ENCODE measurements at places on chromosomes 2 and 18.

- no peak for DNase-seq
These were observed 59.0 kb upstream of the OTX1 start for GRCh38 chr2:62991605-62992004.

- DNase-seq = no peak
These were observed 95.8 kb upstream of the RGPD4 start for GRCh38 chr2:107730898-107731297.

- no peak for DNase-seq
These were observed 670.2 kb upstream of the ZEB2 start for GRCh38 chr2:145190031-145190703.

DNA sequence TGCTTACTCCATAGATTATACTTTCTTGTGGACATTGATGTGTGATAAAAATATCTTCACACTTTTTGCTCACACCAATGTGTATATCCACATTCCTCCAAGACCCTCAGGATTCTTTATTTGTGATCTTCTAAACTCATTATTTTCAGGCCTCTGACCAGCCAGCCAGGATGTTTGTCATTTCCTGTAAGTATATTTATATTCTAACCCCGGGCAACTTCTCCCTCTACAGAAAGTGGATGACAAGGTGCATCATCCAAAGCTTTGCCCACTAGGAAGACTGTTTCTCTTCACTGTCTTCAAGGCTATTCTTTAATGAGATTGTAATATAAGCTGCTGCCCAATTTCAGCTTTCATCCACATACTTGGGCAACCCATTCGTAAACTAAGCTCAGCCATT, 3.6 kb upstream of the CWC22 start:
- no peak for DNase-seq

DNA sequence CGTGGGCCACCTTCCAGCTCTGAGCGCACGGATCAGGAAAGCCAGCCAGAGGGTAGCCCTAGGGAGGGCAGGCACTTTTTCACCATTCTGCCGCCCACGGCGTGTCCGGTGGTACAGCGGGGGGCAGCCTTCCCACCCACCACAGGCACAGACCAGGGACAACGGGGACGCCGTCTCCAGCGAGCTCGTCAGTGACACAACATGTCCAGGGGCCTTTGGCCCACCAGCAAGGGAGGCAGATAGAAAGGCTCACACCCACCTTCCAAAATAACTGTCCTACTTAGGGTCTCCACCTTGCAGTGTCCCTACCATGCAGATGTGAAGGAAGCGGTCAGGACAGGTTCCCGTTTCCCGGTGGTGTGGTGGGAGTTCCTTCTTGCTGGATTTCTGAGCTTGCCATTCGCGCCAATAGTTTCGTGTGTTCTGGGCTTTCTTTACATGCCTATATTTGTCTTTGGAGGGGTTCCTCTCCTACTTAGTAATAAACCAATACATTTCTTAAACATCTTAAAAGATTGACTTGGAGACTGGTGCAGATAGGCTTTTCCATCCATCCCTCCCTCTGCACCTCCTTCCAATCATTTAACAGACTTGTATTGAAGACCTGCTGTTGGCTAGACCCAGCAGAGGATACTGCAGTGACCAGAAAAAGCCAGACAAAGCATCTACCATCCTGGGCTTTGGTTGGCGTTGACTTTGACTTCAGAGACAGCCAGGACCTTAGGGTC, 872 bp downstream of the ASB1 start:
- no peak for DNase-seq

DNA sequence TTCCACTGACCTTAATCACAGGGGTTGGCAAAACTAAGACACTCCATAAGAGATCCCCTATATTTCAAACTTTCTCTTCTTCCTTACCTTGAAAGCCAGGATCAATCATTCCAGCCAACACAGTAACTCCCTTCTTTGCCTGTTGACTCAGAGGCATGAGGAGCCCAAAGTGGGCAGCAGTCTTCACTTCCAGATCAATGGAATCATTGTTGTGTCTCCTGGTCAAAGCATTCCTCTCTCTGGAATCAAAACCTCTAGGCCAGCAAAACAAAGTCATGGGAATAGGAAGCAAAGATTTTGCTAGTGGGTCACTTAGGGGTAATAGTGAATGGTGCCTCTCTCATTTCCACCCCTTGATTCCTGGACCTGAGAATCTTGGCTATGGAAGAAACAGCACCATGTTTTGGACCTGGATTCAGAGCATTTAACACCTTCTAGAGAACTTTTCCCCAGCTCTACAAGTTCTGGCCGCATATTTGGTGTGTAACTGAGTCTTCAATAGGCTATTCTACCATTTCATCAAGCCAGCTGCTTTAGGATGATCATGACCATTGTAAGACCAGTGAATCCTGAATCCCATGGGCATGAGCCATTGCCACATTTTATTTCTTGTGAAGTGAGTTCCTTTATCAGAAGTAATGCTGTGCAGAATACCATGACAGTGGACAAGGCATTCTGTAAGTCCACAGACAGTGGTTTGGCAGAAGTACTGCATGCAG, 65.7 kb upstream of the SERPINE2 start:
- no peak for DNase-seq

DNA sequence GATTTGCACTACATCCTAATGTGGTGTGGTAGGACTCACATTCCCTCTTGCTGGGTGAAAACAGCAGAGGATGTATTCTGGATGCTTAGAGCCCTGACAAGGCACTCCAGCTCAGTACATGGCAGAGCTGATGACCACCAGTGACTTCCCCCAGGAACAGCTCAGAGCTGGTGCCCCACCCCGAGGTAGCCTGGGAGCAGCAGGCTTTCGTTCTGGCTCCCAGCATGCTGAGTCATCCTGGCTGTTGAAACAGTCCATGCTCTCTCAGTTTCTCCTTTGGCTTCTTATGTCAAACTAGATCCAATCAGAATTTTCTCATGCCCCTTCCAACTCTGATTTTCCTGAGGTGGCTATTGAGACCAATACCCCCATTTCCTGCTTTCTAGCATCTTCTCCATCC, 438.2 kb downstream of the NBAS start:
- no peak for DNase-seq

DNA sequence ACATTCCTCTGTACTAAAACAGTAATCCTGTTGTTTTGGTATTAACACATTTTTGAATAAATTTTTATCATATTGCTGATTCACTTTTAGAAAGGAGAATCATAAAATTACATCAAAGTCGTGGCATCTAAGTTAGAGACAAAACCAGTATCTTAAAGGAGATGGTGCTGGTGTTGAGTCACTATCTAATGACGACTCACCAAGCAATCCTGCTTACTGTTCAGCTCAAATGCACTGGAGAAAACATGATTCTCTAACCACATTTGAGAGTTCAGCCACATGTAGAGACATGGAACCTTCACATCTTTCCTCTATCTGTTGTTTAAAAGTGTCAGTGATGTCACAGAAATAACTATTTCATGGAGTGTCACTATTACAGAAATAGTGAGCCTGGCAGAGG, 473.8 kb downstream of the TGIF1 start:
- no peak for DNase-seq

GRCh38 chr18:41693008-41693407, 262.0 kb upstream of the PIK3C3 start:
- DNase-seq = no peak

GRCh38 chr2:37711308-37711731, 39.9 kb upstream of the CDC42EP3 start:
- peak; percentile 70 for DNase-seq

DNA sequence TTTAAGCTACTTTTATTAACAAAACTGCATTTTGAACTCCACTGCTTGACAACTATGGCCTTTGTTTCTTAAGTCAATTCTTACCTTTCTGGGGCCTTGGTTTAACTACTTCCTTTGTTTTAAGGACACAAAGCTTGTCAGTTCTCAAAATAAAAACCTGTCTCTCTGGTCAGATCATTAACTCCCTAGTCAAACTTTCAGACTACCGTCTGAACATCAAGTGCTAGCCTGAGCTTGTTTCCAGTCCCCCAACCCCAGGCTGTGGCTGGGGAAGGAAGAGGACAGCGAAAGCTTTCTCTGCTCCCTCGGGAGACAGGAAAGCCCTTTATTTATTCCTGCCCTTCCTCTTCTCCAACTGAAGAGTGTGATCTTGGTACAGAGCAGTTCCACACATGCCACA, 1.7 kb downstream of the SH3YL1 start:
- DNase-seq = no peak

- no peak for DNase-seq
These were observed 164.1 kb upstream of the ZSWIM2 start for GRCh38 chr2:187013058-187013457.
